AG04449 (cell line): ENCODE measurements at places on chromosomes 7 and 10.

DNA sequence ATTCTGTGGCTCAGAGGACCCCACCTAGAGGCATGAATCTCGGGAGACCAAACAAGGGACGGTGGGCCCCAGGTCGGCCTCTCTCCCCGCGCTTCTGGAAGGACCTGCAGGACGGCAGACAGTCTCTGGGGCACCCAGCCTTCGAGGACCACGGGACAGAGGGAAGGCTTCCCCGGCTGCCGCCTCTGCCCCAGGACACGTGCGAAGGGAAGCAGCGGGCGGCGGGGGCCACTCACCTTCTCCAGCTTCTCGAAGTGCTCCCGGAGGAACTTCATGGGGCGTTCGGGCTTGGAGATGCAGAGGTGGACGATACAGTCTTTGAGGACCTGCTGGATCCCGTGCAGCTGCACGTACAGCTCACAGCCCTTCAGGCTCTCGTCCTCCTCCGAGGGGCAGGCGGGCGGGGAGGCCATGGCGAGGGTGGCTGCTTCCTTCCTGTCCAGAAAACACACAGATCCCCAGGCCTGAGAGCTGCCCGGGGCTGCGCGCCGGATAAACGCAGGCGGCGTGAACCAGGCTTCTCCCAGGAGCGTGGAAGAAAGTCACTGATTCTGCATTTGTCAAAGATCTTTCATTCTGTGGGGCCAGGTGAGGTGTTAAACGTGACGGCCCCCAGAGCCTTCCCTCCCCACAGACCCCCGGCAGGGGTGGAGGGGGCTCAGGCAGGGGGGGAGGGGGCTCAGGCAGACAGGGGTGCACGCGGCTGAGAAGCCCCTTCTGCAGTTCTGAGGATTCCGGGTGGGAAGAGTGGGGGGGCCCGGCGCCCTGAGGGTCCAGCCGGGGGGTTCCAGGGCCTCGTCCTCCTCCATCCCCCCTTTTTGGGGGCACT, 15.2 kb upstream of the DNAAF5 start:
- DNase-seq, result no peak

GRCh38 chr10:96401036-96401435, 42.2 kb upstream of the OPALIN start:
- no peak for DNase-seq

- no peak for DNase-seq
These were observed 332.4 kb downstream of the PTEN start for GRCh38 chr10:88195841-88196240.

GRCh38 chr7:146655928-146656797, 539.6 kb downstream of the CNTNAP2 start:
- no peak for DNase-seq

GRCh38 chr7:47149971-47150370, 431.9 kb downstream of the TNS3 start:
- DNase-seq, result no peak

DNA sequence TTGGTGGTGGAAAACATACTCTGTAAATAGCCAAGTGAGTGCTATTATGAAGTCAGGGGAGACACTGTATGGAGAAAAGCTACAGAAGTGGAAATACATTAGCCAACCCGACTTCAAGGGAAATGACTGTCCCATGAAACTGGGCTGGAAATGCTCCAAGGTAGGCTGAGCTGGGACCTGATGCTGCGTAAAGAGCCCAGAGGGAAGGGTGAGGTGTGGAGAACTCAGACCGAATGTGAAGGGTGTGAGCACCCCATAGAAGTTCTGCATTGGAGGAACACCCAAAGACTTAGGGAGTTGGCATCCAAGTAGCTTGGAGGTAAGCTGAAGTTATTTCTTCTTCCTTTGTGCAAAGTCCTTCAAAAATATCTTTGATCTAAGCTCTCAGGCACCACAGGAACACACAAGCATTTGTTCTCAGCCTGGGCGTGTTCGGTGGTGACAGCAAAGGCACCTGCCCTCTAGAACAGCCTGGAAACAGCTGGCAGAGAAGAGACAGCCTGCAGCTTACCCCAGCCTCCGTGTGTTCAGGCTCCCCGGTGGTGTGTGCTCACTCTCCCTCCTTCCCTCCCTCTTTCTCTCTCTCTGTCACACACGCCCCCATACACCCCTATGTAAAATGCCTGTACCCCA, 19.1 kb upstream of the GJD4 start:
- DNase-seq, result no peak

DNA sequence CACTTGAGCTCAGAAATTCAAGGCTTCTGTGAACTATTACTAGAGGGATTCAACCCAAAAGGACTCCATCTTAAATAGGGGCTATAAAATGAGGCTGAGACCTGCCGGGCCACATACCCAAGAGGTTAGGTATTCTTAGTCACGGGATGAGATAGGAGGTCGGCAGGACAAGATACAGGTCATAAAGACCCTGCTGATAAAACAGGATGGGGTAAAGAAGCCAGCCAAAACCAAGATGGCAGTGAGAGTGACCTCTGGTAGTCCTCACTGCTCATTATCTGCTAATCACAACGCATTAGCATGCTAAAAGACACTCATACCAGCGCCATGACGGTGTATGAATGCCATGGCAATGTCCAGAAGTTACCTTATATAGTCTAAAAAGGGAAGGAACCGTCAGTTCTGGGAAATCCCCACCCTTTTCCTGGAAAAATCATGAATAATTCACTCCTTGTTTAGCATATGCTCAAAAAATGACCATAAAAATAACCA, 101.2 kb upstream of the TRIM24 start:
- no peak for DNase-seq

- no peak for DNase-seq
These were observed 144.0 kb downstream of the ZMYND11 start for GRCh38 chr10:279232-279631.

DNA sequence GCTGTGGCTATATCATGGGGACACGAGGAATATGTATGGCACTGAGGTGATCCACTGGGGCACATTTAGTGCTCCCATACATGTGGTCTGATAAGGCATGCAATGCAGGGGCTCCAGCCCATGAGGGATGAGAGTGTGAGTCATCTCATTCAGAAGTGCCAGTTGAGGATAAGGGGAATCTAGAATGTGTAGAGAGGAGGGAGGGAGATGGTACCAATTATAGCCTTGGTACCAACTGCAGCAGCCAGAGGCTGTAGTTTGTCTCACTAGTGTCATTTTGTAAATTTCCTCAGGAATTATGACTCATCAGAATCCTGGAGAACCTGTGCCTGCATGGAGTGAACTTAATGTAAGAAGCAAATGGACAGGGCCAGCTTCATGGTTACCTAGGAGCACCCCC, 46.2 kb downstream of the LAMB4 start:
- DNase-seq, result no peak
